Sigmoid colon (tissue), 7 donors: ENCODE measurements at places on chromosomes 12 and 14. TPM values are rescaled to one million over a fixed set of nuclear protein-coding genes. Genes with fewer than 3 reads are reported as not detected.

GRCh38 chr12:64691227-64691794 lies 67.9 kb downstream of the GNS start:
- no peak for DNase-seq

- no peak for DNase-seq
These were observed 411.6 kb downstream of the BCAT1 start for GRCh38 chr12:24537083-24537860.

- DNase-seq: no peak
These were observed 11.7 kb upstream of the KRT73 start for GRCh38 chr12:52630008-52630500.

GRCh38 chr14:89430391-89431236 lies 13.6 kb upstream of the FOXN3 start:
- DNase-seq: peak; percentile 20

- peak; percentile 78 for DNase-seq
These were observed 11.1 kb downstream of the GPR84 start for GRCh38 chr12:54352891-54353874.

- no peak for DNase-seq
These were observed 26.8 kb downstream of the PLBD1 start for GRCh38 chr12:14540801-14541462.

FOXN4 gene
- total RNA-seq: not detected

LRRIQ1 gene
- not detected for total RNA-seq

MGP gene
- total RNA-seq: 2,103 TPM

HNRNPA1 gene
- 657 TPM for total RNA-seq

FGF6 gene
- not detected for total RNA-seq
